DMS 273 treated with DMSO at 0.1 percent for 48 hours (cell line): ENCODE measurements at places on chromosomes 6 and 20.

- no peak for DNase-seq
Observed at GRCh38 chr20:20295621-20296498, 72.0 kb upstream of the INSM1 start.

GRCh38 chr20:25022680-25023079 lies 30.1 kb upstream of the APMAP start:
- no peak for DNase-seq

- no peak for DNase-seq
Observed at GRCh38 chr20:57509665-57510237, 15.2 kb downstream of the CTCFL start.

DNA sequence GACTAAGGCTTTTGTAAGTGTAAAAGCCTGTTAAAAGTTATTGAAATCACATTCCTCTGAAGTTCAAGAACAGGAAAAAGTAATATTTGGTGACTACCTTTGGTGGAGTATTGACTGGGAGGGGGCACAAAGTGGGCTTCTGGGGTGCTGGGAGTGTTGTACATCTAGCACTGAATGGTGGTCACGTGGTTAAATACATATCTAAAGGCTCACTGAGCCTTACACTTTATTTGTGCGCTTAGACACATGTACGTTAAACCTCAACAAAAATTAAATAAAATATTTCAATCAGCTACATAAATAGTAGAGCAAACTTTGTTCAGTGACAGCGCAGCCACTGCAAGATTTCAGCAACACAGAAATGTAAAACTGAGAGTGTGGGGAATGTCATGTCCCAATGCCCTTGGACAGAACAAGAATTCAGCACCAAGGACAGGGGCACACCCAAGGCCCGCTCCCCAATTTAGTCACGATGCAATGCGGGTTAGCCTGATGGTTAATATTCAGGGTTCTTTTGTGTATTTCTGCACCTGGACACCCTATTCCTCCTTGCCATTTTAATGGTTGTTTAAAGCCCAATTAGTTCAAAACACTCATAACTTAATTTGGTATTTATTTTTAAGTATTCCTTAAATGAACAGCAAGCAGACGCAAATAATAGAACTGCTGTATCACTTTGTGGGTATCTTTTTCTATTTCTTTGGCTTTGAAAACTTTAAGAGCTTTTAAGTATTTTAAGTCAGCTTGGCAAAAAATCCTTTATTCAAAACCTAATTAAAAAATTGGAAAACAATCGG lies 37.4 kb downstream of the ANGPT4 start:
- DNase-seq, result no peak

DNA sequence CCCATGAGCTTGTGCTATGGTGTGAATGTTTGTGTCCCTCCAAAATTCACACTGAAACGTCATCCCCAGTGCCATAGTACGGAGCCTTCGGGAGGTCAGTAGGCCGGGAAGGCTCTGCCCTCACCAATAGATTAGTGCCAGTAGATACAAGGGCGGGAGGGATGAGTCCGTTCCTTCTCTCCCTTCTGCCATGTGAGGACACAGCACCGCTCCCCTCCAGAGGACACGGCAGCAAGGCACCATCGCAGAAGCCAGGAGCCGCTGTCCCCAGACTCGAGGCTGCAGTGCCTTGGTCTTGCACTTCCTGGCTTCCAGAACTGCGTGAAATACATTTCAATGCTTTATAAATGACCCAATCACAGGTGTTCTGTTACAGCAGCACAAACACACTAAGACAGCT lies 39.2 kb upstream of the BHLHE23 start:
- no peak for DNase-seq

- DNase-seq, result no peak
Observed at GRCh38 chr20:59598625-59599310, 5.6 kb upstream of the PHACTR3 start.

GRCh38 chr6:100121854-100122609 lies 128.0 kb upstream of the MCHR2 start:
- DNase-seq, result no peak

GRCh38 chr6:111586554-111586953 lies 19.1 kb downstream of the TRAF3IP2 start:
- no peak for DNase-seq

DNA sequence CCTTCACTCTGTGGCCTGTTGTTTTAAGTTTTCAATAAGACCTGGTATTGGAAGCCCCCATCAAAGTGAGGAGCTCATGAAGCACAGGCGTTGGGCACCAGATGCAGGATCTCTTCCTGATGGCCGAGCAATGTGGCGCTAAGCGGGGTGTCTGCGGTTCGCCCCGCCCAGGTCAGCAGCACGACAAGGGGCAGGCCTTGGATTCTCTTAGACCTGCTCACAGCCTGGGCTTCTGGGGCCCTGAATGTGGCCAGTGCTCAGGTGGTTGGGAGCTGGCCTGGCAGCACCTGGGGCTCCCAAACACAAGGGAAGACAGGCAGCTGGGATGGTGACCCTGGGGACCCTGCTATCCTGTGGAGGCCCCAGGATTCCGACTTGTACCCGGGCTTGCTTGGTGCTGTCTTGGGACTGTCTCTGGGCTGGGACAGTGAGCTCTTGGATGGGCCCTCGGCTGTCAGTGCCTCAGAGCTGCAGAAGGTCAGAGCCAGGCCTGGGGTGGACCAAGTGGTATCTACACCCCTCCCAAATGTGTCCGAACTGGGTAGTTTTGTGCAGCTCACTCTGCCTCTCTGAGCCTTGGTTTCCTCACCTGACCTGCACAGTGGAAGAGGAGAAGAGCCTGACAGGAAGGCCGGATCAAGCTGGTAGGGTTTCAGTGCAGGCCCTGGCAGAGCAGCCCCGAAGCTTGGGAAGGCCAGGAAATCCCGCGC lies 69.1 kb downstream of the PHACTR3 start:
- DNase-seq, result no peak

GRCh38 chr6:1884313-1884712 lies 274.6 kb downstream of the FOXC1 start:
- DNase-seq, result no peak

- DNase-seq, result no peak
Observed at GRCh38 chr20:52193133-52193532, 1.6 kb upstream of the ZFP64 start.

DNA sequence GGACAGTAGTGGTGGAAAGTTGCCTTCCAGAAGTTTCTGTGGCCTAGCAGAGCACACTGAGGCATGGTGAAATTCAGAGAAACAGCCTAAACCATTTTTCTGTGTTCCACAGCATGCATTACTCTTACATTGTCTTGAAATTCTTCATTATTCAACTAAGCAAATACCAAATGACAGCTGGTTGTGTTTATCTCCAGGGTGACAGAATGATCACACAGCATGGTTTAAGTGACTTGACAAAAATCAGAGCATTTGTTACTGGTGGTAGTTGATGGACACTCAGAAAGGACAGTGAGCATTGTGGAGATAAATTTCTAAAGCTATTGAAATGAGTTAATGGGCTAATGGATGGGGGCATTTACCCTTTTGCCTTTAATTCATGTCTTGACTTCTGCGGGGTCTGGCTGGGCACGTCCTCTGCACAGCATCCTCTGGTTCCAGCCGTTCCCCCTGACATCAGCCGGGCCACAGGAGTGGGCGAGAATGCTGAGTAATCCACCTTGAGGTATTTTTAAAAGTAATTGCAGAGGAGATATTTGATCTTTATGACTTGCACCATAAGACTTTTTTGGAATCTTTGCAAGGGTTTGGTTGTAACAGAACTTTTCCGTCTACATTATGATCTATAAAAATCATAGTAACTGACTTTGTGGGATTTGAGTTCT lies 78.9 kb upstream of the SCP2D1 start:
- no peak for DNase-seq

GRCh38 chr6:138986578-138986977 lies 1.5 kb downstream of the REPS1 start:
- no peak for DNase-seq

DNA sequence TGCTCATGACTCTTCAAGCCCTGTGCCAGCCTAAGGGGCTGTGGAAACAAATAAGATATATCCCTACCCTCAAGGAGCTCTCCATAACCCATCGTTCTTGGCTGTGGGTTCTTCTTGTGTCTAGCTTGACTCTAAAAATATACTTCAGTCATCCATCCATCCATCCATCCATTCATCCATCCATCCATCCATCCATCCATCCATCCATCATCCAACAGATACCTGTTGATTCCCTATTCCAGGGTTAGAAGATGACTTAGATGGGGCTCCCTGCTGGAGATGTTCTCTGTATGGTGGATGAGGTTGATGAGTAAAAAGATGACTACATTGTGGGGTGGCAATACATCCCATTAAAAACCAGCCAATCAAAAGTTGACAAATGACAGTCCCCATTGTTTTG lies 23.5 kb downstream of the HCK start:
- no peak for DNase-seq

GRCh38 chr20:37687478-37687805 lies 6.4 kb upstream of the CTNNBL1 start:
- no peak for DNase-seq

- peak; percentile 7 for DNase-seq
Observed at GRCh38 chr6:139250296-139251044, 41.3 kb downstream of the TXLNB start.

- DNase-seq, result no peak
Observed at GRCh38 chr6:38352636-38353035, 287.1 kb downstream of the BTBD9 start.

DNA sequence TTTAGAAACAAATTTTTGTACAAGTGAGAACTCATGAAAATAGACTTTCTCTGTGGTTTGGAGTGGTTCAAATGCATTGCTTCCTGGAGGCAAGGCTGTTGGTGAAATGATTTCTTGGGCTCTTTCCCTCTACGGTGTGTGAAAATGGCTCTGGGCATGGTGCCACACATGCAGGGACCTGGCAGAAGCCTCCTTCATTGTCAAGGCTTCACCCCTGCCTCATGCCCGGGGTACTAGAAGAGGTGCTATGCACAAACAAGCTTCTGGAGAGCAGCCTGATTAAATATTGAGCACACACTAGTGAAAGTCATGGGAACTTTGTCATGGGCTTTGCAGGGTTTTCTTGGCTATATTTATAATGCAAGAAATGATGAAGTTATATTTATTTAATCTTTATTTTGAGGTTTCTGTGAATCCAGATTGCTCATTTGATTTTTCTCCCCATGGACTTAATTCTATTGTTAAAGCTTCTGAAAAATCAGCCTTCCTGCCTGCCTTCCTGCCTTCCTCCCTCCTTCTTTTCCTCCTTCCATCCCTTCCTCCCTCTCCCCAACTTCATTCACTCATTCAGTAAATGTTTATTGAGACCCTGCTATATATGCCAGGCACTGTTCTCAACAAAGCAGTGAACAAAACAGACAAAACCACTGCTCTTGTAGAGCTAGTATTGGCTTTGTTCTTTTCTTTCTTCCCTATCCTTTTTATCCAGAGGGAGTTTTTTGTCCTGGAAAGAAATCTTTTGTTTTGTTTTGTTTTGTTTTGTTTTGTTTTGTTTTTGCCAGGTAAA lies 21.0 kb downstream of the C6orf89 start:
- peak; percentile 14 for DNase-seq

- DNase-seq, result no peak
Observed at GRCh38 chr6:27873021-27873940, 38.9 kb downstream of the OR2B2 start.

GRCh38 chr6:131683479-131683878 lies 17.7 kb downstream of the OR2A4 start:
- DNase-seq, result no peak

- no peak for DNase-seq
Observed at GRCh38 chr6:5083307-5083583, 1.9 kb upstream of the PPP1R3G start.

DNA sequence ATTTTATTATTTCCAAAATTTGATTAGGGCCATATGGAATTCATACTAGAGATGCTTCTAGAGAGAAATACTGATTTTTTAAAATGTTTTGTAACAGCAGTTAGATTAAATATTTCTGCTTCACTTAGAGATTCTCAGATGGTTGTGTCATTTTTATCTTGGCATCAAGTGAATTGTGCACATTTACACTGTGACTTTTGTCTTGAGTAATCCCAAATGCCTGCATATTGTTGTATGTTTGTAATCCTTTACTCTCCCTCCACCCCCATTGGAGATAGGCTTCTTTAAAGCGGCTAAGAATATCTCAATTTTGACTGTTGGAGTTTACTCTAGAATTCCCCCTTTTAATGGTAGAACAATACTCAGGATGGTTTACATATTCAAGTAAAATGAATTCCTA lies 19.0 kb downstream of the STX16 start:
- DNase-seq, result no peak

DNA sequence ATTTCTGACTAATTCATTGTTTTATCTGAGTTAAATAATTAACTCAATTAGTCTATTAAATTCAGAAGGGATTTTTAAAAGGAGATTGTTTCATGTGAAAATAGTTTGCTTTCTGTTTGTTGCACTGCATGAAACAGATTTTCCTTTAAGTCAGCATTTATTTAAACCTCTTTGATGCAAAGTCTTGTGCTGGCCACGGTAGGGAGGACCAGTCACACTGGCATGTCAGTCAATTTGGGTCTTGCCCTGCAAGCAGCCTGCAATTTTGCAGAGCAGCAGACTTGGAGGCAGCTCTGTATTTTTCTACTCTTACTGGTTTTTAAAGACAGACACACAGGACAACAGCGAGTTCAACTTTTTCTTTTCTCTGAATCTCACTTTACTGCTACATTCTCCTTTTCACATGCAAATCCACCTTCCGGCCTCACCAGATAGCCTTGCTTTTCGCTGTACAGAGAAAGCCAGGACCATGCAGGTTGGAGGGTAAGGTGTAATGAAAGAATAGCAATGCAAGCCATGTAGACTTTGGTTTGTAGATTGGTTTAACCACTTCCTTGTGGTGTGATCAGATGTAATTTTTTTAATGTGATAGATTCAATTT lies 689.9 kb upstream of the AGPAT4 start:
- no peak for DNase-seq

- DNase-seq, result no peak
Observed at GRCh38 chr6:156851454-156851921, 74.3 kb downstream of the ARID1B start.

DNA sequence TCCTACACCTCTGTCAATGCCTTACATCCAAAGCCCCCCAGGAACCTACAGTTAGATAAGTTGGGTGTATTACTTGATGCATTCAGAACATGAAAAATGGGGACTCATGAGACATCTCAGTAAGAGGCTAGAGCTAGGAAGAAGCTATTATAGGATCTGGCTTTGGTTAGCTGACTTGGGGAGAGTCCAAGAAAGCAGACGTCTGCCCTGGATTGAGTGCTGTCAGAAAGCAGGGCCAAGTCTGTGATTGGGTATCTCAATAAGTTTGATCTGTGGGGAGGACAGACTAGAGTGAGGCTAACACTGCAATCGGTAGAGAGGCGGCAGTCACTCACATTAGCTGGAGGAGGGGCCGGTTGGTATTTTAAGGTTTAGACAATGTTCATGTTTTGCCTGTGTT lies 79.4 kb upstream of the LRFN2 start:
- no peak for DNase-seq

- no peak for DNase-seq
Observed at GRCh38 chr6:34049395-34050342, 96.2 kb downstream of the GRM4 start.

DNA sequence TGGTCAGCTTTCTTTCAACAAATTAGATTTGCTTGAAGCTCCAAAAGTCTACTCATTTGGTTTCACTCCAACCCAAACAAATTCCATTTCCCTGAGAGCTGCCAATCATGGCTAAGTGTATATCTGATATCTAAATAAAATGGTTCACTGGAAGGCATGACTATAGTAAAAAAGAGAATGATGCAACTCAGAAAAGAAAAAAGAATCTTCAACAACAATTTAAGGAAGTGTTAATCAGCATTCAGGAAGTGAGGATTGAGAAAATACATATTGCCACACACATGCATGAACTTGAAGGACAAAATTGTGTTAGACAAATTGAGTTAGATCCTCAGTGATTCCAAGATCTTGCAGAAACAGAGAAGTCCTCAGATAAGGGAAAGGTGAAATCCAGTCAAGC lies 972.9 kb upstream of the FLRT3 start:
- no peak for DNase-seq

- no peak for DNase-seq
Observed at GRCh38 chr20:63259734-63260460, 5.6 kb upstream of the NKAIN4 start.
